ENCODE measurements at places on chromosomes 3 and 15.

- DNase-seq = no peak
Measured at GRCh38 chr3:74054566-74054965, 429.8 kb upstream of the PDZRN3 start.

- DNase-seq = no peak
Measured at GRCh38 chr3:77539677-77540076, 499.8 kb downstream of the ROBO2 start.

DNA sequence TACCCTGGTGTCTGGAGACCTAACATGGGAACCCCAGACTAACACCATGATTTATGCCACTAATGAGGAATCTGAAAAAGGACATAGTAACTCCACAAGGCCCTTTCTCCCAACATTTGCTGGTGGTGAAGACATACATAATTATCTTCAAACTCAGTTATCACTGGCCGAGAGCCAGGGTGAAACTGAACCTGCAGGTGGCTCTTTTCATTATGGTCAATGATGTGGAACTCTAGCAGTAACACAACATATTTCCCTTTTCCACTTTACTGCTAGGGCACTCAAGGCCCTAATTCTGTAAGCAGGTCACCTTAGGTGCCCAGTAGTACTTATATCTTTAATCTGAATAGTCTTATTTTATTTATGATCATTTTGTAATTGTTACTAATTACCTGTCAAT is 326.4 kb upstream of the SATB1 start:
- no peak for DNase-seq

DNA sequence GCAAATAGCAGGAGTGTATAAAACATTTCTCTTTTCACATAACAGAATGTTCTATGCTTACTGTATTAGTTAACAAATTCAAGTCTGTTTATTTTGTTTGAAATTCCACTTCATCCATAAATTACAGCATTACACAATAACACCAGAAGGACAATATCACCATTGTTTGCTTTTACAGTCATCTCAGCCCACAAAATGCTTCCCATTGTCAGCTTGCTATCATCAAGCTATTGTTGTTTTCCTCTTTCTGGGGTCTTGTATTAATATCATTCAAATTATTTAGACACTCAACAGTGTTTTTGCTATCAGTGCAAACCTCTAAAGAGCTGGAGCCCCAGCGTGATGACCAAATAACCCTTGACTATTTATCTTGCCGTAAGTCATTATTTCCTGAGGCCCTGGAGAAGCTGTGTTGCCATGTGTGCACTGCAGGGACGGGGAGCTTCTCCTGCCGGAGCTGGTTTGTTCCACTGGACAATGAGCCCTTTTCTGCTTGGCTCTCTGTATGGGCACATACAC is 1.1 kb downstream of the SAMMSON start:
- no peak for DNase-seq

GRCh38 chr3:183285828-183286457 is 32.9 kb downstream of the B3GNT5 start:
- DNase-seq = peak; percentile 62

DNA sequence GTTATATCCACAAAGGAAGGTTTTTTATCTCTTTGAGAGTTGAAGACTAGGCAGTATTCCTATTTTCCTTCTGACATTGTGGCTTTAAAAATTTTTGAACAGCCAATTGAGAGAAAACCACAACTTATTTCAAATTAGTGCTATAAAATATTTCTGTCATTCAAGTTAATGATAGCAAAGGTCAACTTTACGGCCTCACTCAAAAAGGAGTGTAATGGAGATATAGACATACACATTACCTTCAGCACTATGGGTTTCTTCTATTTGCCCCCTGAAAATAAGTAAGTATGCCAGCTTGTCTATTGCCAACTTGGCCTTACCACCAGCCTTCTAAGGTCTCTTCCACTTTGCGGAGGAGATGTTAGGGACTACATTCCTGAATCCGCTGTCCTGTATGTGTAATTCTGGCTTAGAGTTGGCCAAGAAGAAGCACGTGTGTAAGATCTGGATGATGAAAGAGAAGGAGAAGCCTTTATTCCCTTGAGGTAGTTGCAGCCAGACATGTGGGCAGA is 44.1 kb upstream of the KBTBD8 start:
- no peak for DNase-seq

DNA sequence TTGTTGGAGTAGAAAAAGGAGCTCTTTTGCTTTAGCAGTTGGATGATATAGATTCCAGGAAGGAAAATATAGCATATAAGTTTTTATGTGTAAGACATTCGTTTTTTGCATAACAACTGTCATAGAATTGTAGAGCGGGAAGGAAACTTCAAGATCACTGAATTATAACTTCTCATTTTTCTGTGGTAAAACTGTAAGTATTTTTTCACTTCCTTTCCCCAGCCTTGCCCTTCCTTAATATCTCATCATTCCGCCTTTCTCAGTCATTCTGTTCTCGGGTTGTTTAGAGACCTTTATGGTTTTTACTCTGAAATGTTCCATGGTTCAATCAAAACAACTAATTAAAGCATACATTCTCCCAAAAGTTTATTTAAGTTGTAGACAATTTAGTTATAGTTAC is 1.1 kb downstream of the EAF2 start:
- DNase-seq = no peak

GRCh38 chr3:14452740-14453710 is 50.6 kb downstream of the SLC6A6 start:
- DNase-seq = peak; percentile 95

GRCh38 chr3:165444745-165445144 is 248.6 kb upstream of the SLITRK3 start:
- DNase-seq = no peak

DNA sequence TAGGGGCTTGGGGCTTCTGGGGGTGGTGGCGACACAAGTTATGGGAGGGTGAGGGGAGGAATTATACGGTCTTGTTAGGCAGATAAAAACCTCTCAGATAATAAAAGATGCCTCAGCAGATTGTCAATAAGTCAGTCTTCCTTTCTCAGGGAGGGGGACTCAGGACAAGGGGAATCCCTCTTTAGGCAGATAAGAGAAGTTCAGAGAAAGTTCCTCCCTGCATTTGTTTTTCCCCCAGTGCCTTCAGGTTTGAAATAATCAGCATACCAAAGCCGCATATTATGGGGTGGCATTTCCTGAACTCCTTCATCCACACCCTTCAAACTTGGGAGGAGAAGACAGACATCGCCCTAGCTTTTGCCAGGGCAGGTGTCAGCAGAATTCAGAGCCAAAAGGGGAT is 8.5 kb downstream of the PPCDC start:
- no peak for DNase-seq

DNA sequence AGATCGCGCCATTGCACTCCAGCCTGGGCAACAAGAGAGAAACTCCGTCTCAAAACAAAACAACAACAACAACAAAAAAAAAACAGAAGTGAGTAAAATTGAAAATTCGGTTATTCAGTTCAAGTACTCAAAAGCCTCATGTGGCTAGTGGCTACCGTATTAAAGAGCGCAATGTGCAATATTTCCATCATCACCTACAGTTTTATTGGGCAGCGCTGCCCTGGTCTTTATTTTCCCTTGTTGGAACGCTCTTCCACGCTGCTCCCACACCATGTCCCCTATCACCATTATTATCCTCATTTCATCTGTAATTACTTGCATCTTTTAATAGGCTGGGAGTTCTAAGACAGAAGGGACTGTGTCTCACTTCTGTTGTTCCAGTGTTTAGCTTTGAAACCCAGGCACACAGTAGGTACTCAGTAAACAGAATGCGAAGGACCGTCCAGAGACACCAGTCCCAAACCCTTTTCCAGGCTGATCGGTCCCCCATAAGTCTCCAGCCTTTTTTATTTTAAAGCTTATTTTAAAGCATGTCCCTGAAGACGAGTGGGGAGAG is 423 bp upstream of the HACD3 start:
- no peak for DNase-seq

DNA sequence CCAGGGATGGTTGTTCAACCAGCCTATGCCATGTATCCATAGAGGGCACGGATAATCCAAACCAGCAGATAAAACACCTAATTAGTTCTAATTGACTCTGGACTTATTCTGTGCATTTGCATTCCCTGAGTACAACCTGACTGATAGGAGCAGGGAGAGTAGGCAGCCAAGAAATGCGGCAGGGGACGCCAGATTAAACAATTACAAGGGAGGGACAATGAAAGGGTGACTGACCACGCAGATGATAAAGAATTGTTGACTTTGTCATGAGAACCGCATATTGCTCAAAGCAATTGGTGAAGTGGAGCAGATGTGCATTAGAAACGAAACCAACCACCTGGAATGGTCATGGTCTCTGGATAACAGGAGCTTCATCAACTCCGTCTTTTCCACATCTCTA is 369.1 kb upstream of the FRG2C start:
- no peak for DNase-seq

DNA sequence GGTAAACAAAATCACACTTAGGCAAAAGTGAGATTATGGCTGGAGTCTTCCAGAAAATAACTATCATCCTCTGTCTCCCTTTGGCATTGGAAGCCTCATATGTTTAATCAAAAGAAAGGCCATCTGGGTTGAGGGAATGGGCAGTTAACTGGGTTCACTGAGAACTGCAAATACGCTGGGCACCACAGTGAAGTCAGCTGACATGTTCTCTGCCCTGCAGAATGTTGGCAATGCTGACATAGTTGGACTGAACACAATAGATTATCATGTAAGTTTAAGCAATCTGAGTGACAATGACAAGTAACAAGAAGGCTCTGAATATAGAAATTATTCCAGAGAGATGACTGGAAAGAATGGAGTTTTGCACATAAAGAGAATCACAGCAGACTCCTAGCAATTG is 43.8 kb upstream of the SLC25A26 start:
- DNase-seq = no peak

- DNase-seq = no peak
Measured at GRCh38 chr3:66409771-66410754, 90.8 kb downstream of the LRIG1 start.

GRCh38 chr15:70345251-70346019 is 247.7 kb upstream of the TLE3 start:
- DNase-seq = no peak

DNA sequence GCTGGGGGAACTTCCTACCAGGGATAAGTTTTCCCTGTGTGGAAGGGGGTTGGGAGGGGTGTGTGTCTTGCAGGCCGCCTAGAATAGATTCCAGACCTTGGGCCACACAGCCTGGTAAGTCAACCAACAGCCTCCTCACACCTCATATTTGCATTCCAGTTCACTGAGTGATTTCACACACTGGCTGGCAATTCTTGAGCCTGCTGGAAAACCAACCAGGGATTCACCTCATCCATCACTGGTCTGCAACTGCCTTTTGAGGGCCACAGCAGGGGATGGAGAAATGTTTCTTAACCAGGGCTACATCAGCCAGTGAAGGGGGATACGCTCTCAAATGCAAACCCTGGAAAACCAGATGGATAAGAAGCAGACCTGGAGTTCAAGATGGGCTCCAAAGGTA is 2.0 kb downstream of the FSTL1 start:
- DNase-seq = peak; percentile 89

DNA sequence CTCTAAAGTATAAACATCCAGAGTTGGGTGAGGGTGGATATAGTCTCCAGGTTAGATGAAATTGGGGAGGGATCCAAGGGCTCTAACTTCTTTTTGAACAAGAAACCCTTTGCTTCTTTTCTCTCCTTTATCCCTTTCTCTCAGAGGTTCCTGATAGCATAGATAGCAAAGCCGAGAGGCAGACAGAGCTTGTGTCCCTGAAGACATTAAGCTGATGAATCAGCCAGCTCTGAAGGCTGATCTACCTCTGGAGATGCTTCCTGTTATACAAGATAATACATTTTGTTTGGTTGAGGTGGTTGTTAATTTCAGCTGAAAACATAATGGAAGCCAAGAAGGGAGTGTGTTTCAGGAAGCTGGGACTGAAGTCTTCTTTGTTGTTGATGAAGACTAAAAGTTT is 193.2 kb downstream of the PDCD6IP start:
- DNase-seq = no peak

- DNase-seq = no peak
Measured at GRCh38 chr3:134682196-134682880, 31.5 kb upstream of the KY start.

- peak; percentile 90 for DNase-seq
Measured at GRCh38 chr3:10115326-10116137, at the start of gene BRK1. Gene BRK1 (plus strand): TSS chr3:10115675. CDS start chr3:10115702, 27 bp downstream.

DNA sequence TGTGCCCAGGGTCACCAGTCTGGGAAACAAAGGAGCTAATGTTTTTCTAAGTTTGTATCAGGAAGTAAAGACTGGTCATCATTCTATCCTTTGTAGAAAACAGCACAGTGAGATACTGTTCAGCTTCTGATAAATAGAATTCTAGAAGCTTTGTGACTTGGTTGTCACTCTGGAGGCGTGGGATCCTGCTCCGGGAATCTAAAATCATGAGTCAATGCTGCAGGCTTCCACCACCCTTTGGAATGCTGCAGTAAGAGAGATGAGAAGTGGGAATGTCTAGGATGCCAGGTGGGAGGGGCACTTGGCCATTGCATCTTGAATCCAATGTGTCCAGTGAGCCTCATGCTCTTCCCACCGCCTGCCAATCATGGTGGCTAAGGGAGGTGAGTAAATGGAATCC is 40.9 kb downstream of the SAMMSON start:
- no peak for DNase-seq

DNA sequence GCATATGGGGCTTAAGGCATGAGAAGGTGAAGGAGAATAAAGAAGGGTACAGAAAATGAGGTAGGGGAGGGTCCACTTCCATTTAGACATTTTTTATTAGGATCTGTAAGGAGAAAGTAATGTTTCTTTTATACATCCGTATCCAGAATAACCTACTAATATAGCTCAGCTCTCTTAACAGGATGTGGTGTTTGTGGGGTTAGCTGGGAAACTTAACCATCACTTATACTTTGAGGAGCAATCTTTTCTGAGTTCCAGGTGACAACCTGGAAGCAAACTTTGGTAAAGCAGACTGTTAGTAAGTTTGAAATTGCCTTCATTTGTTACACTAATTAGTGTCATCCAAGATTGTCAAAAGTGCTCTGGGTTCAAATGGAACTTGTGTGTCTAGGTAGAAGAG is 36.6 kb downstream of the BUB1B start:
- no peak for DNase-seq

- DNase-seq = no peak
Measured at GRCh38 chr3:186976837-186977750, 46.8 kb downstream of the ST6GAL1 start.

GRCh38 chr15:83092309-83092976 is 15.0 kb upstream of the TM6SF1 start:
- no peak for DNase-seq

DNA sequence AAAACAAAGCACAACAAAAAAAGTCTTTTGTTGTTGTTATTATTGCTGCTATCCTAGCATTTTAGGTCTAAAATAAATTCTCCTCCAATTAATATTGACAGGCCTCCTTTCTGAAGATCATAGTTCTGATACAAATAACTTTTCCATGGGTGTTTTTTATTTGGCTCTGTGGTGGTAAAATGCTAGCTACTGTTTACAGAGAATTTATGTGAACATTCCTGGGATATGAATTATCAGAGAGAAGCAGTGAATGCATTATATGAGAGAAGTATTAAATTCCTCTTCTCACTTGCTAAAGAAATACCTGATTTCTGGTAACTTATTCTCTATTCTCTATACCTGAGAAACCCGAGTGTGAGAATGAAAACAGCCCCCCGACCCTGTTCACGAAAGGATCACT is 57.5 kb upstream of the TMCO5A start:
- no peak for DNase-seq

- no peak for DNase-seq
Measured at GRCh38 chr3:197709135-197709534, 27.6 kb downstream of the RUBCN start.

GRCh38 chr3:73407577-73407976 is 217.2 kb downstream of the PDZRN3 start:
- DNase-seq = no peak

GRCh38 chr15:31579976-31580375 is 253.3 kb downstream of the KLF13 start:
- no peak for DNase-seq

Data from fibroblast of skin of left biceps (primary cell).